Activated naive CD4-positive, alpha-beta T cell treated with anti-CD3 and anti-CD28 coated beads for 36 hours (primary cell): ENCODE measurements at places on chromosomes 1 and 21.

DNA sequence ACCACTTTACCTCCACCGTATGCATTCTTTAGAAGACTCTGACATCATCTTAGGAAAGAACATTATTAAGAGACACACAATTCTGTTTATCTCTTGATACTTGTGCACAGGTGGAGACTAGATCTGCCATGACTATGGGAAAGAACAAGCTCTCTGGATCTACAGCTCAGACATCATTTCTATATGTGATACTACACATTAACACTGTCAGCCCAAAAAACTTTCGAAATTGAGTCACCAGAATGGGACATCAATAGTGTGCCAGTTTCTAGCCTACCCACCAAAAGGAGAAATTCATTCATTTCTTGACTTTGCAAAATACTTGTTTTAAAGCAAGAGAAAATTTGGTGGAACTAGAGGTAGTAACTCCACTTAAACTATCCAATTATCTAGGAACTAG, 6.0 kb upstream of the EVI5 start:
- no peak for DNase-seq

DNA sequence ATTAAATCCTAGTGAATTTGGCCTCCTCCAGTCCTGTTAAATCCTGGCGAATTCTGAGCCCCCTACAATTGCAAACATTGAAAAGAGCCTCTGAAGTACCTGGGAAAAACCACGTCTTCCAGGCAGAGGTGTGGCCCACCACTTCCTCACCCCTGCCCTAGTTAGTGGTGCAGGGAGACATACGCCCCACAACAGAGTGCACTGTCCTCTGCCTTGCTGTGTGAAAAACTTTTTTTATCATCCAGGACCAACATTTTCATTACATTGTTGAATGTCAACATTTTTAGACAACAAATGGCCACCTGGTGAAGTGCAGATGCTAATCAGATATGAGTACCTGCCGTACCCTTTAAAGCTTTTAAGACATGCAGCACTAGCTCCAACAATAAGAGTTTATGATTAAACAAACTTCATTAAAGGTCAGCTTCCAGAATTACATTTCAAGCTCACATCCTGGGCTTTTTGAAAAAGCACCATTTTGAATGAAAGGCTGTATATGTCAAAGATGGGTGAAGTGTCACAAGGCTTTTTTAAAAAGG, 13.6 kb upstream of the TMPRSS2 start:
- DNase-seq, result no peak

DNA sequence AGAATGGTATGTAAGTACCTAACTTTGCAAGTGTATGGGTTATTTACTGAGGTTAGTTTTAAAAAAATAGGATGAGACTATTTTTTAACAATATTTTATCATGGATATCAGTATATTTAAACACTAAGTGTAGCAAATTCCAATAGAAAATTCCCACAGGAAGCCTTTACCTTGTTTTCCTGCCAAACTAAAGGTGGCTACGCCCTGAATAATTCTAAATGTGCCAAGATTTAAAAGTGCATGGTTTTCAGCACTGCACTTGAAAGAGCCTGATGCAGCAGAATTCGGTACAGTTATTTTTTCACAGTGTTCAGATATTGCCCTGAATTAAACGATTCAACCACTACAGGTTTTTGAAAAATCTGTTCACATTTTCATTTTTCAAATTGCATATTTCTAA, 1622.8 kb upstream of the B3GALT2 start:
- no peak for DNase-seq

DNA sequence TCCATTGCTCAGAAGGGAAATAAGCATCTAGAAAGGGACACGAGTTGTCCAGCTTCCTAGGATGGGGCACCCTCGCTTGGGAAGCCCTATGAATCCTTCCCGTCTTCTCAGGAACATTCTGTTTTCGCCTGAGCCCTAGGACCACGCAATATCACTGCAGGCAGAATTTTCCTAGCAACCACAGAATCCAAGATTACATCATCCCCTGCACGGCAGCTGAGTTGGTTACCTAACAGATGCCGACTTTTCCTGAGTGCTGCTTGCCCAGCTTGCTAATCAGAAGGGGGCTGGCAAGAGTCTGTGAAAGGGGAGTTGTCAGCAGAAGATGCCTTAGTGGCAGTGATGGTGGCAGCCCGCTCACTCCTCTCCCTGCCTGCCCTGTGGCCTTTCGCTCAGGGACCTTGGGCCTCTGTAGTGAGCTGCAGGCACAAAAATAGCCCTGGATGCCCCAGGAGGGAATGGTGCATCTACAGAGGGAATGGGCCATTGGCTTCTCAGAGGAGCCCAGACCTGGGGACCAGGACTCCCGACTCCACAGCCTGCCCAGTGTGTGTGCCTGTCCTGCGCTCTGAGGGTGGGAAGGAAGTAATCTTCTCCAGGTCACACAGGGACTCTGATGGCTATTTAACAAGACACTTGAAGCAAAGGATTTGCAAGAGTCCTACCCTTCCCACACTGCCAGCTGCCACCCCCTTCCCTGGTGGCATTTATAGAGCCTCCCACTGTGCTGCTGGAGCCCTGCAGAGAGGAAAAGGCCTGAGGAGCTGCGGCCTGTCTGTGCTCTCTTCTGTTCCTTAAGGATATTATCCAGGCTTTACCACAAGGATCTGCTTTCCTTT, 28.9 kb upstream of the CLSTN1 start:
- no peak for DNase-seq

- DNase-seq, result no peak
Measured at GRCh38 chr1:111958851-111959250, 30.6 kb downstream of the KCND3 start.

GRCh38 chr1:24713736-24714135, 31.5 kb upstream of the CLIC4 start:
- DNase-seq, result no peak

DNA sequence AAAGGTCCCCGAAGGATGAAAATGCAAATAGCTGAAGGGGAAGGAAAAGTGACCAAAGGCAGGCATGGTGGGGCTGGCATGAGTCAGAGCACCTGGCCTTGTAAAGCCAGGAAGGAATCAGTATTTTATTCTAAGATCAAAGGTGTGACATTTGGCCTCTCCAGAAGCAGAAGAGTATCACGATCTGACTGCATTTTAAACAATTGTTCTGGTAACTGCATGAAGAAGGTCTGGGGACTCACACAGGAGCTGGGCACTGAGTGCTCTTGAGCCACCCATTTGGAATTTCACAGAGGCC, 23.2 kb downstream of the MAB21L3 start:
- DNase-seq, result no peak

GRCh38 chr1:108117945-108118902, 81.9 kb downstream of the SLC25A24 start:
- DNase-seq, result peak; percentile 11

DNA sequence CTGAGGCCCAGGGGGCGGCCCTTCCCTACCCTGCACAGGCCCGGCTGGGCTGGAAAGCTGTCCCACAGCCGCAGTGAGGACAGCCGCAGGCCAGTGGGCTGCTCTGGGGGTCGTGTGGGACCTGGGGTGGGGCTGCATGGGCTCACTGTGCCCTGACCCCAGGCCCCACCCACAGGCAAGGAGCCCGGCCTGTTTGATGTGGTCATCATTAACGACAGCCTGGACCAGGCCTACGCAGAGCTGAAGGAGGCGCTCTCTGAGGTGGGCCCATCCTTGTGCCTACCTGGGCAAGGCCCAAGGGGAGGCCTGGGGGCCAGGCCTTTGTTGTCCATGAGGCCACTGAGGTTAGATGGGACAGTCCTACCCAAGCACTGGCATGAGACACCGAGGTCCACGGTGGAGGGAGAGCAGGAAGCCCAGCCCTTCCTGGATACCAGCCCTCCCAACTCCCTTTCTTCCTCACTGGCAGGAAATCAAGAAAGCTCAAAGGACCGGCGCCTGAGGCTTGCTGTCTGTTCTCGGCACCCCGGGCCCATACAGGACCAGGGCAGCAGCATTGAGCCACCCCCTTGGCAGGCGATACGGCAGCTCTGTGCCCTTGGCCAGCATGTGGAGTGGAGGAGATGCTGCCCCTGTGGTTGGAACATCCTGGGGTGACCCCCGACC, 1.4 kb upstream of the GJC2 start:
- no peak for DNase-seq

DNA sequence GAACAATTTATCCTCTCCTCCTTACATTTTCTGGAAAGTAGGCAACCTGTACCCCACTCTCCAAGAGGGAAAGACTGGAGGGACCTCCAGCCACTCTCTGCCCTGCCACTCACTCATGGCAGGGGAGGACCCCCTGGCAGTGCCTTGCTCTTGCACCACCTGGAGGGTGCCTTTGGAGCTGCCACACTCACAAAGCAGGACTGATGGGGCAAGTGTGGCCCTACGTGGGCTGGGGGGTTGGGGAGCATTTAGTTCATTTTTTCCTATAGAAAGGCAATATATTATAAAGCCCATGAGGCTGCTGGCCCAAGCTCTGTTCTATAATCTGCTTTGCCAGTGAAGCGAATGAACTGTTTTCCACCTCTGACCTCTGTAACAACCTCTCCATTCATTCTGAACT, 50.3 kb downstream of the GPR161 start:
- no peak for DNase-seq

DNA sequence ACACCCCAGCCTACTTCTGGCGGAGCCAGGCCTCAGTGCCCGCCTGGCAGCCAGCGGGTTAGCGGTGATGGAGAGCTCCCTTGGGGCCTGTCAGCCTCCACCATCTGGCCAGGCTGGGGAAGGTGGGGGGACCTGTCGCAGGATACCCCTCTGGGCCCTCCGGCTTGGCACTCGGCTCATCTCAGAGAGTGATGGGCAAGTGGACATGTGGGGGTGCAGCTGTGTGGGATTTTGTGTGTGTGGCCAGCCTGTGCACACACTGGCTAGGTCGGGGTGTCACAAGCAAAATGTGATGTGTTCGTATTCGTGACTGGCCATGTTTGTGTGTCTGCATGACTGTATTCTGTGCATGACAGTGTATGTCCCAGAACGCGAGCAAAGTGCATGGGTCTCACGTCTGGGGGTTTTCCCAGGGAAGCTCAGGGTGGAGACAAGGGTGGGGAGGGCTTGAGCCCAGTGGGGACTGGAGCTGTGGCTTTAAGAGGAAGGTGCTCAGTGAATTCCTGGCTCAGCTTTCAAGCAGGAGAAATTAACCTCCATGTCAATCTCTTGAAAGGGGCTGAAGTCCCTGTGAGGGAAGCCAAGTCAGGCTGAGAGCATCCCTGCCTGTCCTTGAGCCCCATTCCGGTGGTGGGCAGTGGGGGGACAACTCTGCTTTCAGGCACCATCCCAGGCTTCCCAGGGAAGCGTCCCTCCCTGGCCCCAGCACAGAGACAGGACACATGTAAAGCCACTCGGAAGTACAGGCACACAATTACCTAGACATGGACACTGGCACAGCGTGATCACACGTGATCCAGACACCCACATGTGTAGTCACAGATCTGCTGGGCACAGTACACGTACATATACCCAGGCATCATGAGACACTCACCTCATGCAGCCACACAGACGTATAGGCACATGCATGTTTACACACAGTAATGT, 21.1 kb upstream of the ADGRB2 start:
- DNase-seq, result no peak

GRCh38 chr1:27865821-27866220, 6.5 kb upstream of the THEMIS2 start:
- no peak for DNase-seq

DNA sequence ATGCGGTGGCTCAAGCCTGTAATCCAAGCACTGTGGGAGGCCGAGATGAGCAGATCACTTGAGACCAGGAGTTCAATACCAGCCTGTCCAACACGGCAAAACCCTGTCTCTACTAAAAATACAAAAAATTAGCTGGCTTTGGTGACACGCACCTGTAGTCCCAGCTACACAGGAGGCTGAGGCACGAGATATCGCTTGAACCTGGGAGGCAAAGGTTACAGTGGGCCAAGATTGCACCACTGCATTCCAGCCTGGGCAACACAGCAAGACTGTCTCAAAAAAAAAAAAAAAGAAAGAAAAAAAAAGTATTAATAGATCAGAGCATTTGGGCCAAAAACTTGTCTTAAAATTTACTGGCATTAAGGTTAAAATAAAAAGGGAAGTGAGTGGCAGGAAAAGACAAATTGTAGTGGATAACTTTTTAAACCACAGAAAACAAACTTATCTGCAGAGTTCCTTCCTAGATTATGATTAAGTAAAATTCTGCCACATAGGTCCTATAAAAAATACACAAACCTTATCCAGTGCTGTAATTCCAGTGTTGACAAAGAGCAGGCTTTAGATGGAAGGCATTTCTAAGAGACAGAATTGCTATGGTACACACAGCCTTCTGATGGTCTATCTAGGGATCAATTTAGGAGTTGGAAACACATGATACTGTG, 53.3 kb downstream of the EIF4G3 start:
- no peak for DNase-seq

GRCh38 chr1:24694380-24694843, 50.8 kb upstream of the CLIC4 start:
- DNase-seq, result no peak

DNA sequence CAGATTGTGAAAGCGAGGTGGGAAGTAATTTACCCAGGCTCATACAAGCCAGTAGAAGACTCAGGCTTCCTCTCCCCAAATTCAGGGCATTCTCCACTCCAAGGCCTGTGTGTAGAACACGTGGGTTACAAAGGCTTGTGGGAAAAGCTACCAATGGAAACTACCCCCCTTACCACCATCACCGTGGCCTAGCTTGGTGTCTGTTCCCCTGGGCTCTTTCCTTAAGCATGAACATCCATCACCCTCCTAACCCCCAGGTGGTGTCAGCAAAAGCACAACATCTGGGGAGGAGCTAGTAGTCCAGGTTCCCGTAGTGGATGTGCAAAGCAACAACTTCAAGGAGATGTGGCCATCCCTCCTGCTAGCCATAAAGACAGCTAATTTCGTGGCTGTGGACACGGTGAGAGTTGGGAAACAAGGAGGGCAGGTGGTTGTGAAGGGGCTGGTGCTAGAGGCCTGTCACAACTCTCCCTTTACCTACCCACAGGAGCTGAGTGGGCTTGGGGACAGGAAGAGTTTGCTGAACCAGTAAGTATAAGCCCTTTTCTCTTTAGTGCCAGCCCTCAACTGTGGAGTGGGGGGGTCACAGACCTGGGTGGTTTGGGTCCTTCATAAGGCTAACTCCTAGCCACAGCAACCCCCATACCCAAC, 701 bp upstream of the MUTYH start:
- peak; percentile 58 for DNase-seq

- DNase-seq, result no peak
Measured at GRCh38 chr1:66396212-66396890, 137.6 kb upstream of the SGIP1 start.

GRCh38 chr1:201422436-201423030, 1.0 kb upstream of the TNNI1 start:
- DNase-seq, result no peak

DNA sequence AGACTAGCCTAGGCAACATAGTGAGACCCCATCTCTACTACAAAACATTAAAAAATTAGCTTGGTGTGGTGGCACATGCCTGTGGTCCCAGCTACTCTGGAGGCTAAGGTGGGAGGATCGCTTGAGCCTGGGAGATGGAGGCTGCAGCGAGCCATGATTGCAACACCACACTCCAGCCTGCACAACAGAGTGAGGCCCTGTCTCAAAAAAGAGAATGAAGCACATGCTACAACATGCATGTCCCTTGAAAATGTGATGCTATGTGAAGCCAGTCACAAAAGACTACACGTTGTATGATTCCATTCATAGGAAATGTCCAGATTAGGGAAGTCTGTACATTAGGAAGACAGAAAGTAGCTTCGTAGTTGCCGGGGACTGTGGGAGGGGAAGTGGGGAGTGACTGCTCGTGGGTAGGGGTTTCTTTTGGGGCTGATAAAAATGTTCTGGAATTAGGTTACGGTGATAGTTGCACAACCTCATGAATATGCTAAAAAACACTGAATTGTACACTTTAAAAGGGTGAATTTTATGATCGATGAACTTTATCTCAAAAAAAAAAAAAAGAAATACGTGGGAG, 202.1 kb downstream of the KAZN start:
- DNase-seq, result no peak

- no peak for DNase-seq
Measured at GRCh38 chr1:81113688-81114087, 687.0 kb upstream of the ADGRL2 start.

GRCh38 chr1:222617367-222617951, 438 bp upstream of the MIA3 start:
- peak; percentile 92 for DNase-seq
